ENCODE measurements at places on chromosomes 2 and 18. TPM values are rescaled to one million over a fixed set of nuclear protein-coding genes. Genes with fewer than 3 reads are reported as not detected.

ANKRD62 gene
- total RNA-seq = not detected

MFSD2B gene
- total RNA-seq = 0.37 TPM

DPY30 gene
- 72.5 TPM for total RNA-seq

DNA sequence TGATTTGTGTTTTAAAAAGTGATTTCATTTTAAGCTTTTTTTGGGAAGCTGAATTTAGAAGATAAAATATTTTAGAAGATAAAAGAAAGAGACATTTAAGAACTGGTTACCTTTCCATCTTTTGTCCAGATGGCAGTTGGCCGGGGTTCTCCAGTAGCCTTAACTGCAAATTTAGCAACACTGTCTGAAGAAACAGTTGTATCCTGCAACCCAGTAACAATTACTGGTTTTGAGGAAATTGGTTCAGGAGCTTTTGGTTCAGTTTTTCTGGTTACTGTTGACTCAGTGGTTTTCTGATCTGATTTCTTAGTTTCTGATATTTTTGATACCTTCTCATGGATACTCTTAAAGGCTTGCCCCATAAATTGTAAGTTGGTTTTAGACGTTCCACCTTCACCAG lies 49.9 kb downstream of the PLEKHA3 start:
- no peak for DNase-seq

DNA sequence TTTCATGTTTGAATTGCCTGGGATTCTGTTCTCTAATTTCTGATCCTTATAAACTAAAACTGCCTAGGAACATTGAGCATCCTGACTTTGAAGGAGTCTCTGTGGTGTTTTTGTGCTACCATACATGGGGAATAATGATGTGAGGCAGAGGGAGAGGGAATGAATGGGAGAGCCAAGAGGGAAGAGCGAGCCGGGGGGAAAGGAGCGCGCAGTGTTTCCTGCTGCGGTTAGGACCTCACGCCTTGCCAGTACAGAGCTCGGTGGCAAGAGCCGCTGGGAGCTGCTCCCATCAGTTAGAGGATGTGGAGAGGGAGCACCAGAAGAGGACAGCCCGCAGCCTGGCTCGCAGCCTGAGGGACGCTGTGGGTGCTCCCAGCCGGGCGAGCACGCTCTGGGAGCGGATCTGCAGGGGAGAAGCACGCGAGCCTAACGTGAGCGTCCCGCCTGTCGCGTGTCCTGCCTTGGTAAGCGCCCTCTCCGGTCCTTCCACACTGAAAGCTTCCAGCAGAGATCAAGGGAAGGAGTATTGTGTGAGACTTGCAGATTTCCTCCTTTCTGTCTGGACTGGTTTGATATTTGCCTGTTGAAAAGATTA lies 114.7 kb downstream of the FAM210A start:
- no peak for DNase-seq

DNA sequence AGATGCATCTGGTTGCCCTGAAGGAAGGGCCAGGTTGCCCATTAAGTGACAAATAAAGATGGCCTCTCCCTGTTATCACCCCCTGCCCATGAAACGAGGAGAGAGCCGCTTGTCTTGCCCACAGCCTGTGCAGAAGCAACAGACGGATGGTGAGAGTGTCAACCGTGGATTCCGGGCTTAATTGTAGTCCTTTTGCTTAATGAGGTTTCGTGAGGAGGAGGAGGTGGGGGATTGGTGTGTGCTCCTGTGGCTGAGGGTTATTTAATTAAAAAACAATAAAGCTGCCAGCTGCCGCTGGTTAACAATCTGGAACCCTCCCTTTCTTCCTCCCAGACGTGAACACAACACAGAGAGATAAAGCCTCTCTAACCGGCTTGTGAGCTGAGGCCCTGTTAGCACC lies 188.0 kb upstream of the PARD3B start:
- no peak for DNase-seq

DNA sequence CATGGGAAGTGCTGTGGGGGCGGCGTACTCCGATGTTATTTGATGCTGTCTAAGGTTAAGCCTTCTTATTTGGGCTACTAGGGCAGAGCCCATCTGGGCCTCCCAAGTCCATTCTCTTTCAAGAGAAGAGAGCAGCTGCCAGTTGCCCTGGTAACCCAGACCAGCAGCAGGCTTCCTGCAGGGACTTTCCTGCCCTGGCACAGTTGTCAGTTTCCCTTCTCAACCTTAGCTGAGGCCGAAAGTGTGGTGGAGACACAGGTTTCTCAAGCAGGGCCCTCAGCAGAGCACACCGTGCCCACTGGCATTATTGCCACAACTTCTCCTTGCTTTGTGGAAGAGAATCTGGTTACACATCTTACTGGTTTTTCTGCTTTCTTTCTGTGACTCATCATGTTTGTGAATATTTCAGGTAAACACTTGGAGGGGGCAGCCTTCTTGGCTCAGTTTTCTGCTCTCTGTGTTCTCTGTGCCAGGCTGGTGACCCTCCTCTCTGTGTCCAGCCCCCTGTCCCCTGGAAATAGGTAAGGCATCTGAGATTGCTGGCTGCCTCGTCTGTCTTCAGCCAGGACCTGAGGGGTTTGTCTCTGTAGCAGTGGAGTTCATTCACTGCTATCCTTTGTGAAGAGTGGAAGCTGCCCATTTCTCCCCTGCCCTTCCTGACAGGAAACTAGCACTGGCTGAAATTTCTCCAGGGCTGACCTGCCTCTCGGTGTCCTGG lies 111.0 kb downstream of the B3GNT2 start:
- peak; percentile 75 for DNase-seq

- no peak for DNase-seq
Observed at GRCh38 chr18:57619876-57620275, 1.8 kb downstream of the NARS1 start.

DNA sequence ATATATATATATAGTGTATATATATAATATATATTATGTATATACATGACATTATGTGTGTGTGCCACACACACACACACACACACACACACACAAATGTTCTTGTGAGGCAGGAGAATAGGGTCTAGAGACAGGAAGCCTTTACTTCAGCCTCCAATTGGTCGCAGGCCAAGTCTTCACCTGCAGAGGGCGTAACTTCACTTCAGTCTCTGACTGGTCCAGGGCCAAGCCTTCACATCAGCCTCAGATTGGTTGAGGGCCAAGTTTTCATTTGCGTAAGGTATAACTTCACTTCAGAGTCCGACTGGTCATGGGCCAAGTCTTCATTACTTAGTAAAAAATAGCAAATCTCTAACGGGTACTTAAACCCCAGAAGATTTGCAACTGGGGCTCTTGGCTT lies 13.2 kb upstream of the SS18 start:
- peak; percentile 28 for DNase-seq

- DNase-seq = no peak
Observed at GRCh38 chr2:65369574-65369973, 62.8 kb downstream of the SPRED2 start.

DNA sequence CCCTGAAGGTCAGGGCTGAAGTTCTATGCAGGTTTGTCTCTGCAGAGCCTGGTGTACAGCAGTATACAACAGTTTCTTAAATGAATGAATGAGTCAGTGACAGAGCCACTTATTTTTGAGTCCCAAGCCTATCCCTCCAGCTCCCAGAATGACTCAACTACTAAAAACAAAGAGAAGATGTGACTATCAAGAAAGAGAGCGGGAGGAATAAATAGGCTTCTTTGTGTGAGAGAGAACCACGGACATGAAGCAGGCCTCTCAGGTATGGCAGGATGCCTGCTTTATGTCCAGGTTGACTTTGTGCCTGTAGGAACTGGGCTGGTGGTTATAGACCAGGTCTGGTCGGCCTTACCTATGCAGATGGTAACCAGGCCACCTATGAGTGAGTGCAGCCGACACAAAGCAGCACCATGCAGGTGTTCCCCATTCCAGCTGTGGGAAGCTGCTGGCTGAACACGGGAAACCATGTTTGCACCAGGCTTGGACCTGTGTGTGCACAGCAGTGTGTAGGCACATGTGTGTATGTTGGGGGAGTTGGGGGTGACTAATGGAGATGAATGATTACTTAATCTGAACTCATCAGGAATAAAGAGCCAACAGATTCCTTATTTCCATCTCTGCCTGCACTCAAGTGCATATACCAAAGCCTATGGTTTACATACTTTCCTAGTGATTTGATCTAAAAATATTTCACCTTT lies 171.0 kb downstream of the OSR1 start:
- DNase-seq = no peak

DNA sequence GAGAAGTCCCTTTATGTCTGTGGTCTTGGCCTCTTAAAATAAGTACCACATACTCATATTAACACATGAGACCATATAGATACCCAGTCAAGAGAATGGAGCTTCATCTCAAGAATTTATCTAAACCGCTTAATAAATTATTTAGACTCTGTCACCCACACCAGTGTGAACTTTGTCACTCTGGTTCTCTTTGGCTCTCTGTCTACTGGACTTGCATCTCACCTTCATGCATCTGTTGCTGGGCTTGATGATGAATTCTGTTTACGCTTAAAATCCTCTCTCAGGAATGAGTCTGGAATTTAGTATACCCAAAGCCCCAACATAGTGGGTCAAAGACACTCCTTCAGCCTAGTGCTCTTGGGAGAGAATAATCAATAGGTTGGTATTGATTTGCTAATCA lies 73.9 kb downstream of the SETBP1 start:
- no peak for DNase-seq

- DNase-seq = peak; percentile 68
Observed at GRCh38 chr2:171160956-171161740, 455 bp upstream of the TLK1 start.

GRCh38 chr2:205464681-205465080 lies 217.6 kb upstream of the NRP2 start:
- no peak for DNase-seq

DNA sequence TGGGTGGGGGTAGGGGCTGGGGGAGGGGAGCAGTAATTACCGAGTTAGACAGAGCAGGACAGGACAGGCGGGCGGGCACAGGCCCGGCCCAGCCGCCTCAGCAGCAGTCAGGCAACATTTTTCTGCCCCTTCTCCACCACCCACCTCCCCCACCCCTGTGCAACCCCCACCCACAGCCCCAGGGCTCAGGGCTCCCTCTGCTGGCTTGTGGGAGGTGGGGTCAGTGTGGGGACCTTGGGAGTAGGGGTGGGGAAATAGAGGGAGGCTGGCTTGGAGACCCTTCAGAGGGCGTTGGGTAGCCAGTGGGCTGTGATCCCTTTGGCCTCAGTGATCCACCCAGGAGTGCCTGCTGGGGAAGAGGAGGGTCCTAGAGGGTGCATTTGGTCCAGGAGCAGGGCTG lies 6.4 kb downstream of the WNT6 start:
- no peak for DNase-seq

GRCh38 chr2:233976087-233976486 lies 58.9 kb downstream of the TRPM8 start:
- no peak for DNase-seq

DNA sequence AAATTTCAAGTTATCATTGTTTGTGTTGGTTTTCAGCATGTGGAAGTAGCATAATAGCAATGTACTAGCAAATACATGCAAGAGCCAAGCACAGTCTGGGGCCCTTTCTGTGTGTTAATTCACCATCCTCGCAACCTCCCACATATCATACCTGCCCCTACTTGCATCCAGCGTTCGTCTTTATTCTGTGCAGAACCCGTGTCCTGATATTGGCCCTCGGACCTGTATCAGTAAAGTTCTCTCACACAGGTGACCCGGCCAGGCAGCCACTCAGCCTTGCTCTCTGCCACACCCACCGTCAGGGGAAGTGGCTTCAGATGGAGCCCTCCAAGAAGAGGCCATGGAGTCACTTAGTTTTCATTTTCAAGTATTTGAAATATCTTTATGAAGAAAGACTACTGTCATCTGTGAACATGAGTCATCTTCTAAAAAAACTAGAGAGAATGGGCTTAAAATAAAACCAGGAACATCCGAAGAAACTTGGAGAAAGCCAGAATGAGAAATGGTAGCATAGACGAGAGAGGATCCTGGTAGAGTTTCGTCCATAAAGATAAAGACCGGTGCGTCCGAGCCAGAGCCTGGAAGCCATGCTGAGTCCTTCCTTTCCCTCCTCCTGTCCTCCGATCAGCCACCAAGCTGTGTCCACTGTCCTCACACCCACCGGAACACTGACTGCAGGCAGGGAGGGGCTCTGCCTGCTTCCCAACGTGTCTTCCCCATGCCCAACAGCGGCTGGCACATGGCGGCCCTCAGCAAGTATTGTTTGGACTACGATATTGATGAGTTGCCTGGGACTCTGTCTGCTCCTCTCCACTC lies 57.3 kb upstream of the RPL31 start:
- DNase-seq = no peak

Measured in activated naive CD8-positive, alpha-beta T cell treated with anti-CD3 and anti-CD28 coated beads for 36 hours (primary cell).